DMS 273 treated with DMSO at 0.1 percent for 48 hours (cell line): ENCODE measurements at places on chromosomes 16 and 17.

GRCh38 chr17:1486802-1487695 lies 5.4 kb downstream of the MYO1C start:
- no peak for DNase-seq

DNA sequence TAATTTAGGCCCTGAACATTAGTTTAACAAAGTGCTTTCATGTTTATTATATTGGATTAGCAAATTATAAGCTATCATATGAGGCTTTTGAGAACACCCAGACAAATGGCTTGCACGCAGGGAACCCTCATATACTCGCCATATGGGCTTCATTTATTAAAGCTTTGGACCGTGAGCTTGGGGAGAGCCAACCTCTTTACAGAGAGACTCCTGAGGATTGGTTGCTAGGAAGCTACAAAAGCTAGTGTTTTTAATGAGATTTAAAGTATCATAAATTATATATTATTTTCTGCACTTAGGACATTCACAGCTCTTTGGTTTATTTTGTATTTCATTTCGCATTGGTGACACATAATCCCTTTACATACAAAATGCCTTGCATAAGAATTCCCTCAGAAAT lies 193.8 kb upstream of the TOX3 start:
- peak; percentile 33 for DNase-seq

- DNase-seq, result no peak
These were observed 50.6 kb downstream of the SPECC1 start for GRCh38 chr17:20059728-20060188.

- no peak for DNase-seq
These were observed 15.9 kb upstream of the SMG1 start for GRCh38 chr16:18942061-18942460.
